CD14-positive monocyte (primary cell): ENCODE measurements at places on chromosomes 4 and X.

GRCh38 chr4:151691639-151692442, 69.0 kb downstream of the GATB start:
- no peak for DNase-seq

DNA sequence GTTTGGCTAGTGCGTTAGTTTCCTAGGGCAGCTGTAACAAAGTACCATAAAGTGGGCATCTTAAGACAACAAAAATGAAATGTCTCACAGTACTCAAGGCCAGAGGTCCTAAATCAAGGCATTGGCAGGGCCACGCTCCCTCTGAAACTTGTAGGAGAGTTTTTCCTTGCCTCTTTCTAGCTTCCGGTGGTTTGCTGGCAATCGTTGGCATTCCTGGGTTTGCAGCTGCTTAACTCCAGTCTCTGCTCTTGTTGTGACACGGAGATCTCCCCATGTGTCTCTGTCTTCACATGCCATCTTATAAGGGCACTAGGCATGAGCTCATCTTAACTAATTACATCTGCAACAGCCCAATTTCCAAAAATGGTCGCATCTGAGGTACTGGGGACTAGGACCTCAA, 362.0 kb upstream of the BOD1L1 start:
- DNase-seq = no peak

DNA sequence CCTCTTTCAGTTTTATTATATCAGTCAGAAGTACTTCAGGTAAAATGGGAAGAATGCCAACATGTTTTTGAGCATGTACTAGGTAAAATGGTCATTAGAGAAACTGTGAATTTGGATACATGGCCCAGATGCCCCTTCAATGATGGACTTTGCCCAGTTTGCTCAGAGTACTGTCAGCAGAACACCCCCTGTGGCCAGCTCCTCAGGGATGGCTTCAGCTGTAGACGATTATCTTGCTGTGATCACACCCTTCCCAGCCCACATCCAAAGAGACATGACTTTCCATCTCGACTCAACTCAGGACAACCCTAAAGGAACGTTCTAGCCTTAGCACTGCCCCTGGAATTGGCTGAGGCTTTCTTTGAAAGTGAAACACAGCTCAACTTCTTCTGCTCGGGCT, 439.1 kb downstream of the PACRGL start:
- no peak for DNase-seq

GRCh38 chrX:138925330-138925729, 213.8 kb upstream of the FGF13 start:
- DNase-seq = peak; percentile 70

- DNase-seq = peak; percentile 55
Measured at GRCh38 chr4:85707611-85708010, 232.7 kb downstream of the ARHGAP24 start.

GRCh38 chr4:182297659-182298058, 54.5 kb downstream of the TENM3 start:
- DNase-seq = no peak

DNA sequence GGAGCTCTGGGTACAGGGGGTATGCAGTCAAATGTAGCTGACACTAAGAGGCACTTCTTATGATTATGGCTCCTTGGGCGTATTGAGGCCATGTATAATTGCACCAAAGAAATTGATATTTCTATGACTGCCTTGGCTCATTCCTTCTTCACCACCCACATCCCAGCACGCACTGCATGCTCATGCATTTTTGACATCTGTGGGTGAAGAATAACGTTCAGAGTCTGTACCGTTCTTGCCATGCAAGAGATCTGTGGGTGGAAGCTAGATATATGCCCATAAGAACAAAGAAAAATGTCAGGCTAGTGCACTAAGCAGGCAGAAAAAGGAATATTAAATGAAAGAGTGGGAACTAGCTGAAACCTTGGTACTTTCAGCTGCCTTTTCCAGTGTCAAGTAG, 93.4 kb downstream of the EMCN start:
- no peak for DNase-seq

GRCh38 chr4:18973296-18973695, 951.7 kb upstream of the LCORL start:
- DNase-seq = no peak

DNA sequence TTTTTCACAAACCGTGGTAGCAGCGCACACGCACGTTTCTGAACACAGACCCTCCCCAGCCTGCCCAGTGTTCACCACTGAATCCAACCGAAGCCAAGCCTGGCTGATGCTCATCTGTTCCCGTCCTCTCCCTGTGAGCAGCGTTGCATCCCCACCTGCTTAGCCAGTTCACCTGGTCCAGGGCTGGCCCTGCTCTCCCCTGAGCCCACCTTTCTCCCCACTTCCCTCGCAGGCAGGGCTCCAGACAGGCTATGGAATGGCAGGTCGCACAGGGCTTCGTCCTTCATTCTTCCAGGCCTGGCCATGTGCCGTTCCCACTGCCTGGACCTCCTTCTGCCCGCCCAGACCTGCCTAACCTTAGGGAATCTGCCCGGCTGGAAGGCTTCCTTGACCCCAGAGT, 246.9 kb downstream of the EVC2 start:
- DNase-seq = no peak

- no peak for DNase-seq
Measured at GRCh38 chr4:157242871-157243270, 22.3 kb downstream of the GRIA2 start.

GRCh38 chr4:68465058-68465457, 17.8 kb downstream of the TMPRSS11E start:
- DNase-seq = no peak

- no peak for DNase-seq
Measured at GRCh38 chr4:61320154-61320553, 120.0 kb downstream of the ADGRL3 start.

DNA sequence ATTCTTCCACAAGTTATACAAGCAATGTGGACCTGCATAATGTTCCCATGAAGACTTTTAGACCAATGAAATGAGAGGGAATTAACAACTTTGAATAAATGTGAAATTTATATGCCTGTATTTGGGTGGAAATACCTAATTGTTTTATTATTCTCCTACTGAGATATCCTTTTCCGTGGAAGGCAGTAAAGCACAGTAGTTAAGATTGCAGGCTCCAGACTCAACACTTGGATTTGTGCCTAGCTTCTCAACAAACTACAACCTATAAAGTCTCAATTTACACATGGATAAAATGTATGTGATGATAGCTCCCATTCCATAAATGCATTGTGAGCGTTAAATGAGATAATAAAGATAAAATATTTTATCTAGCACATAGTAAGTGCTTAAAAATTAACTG, 857.8 kb downstream of the CENPC start:
- DNase-seq = no peak

DNA sequence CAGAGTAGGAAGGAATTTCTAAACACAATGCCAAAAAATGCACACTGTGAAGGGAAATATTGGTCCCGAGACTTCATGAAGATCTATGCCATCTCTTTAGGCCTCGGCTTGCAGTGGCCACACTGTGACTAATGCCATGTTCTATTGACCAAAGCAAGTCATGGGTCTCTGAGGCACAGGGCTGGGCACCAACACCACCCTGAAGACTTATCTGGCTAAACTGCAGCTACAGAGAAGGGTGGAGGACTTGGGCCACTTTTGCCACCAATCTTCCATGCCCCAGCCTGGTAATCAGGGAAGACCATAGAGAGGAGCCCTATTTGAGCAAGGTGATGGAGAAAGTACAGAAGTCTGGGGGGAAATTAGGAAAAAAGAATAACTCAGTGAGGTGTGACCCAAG, 42.1 kb downstream of the HMX1 start:
- DNase-seq = no peak

DNA sequence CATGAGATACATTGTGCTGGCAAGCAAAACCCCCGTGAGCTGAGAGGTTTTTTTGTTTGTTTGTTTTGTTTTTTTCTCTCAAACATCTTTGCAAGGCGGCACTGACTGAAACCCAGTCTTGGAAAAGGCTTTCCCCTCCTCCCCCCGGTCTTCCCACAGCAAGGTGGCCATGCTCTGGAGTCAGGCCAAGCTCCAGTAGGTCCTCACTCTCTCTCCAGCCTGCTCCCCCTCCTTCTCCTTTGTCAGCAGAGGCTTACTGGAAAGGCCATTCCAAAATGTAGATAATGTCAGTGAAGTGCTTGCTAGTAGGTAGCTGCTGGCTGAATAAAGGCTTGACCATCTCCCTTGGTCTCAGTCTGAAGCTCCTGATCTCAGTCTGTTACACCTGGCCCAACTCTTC, 32.6 kb downstream of the FRMPD3 start:
- DNase-seq = no peak

DNA sequence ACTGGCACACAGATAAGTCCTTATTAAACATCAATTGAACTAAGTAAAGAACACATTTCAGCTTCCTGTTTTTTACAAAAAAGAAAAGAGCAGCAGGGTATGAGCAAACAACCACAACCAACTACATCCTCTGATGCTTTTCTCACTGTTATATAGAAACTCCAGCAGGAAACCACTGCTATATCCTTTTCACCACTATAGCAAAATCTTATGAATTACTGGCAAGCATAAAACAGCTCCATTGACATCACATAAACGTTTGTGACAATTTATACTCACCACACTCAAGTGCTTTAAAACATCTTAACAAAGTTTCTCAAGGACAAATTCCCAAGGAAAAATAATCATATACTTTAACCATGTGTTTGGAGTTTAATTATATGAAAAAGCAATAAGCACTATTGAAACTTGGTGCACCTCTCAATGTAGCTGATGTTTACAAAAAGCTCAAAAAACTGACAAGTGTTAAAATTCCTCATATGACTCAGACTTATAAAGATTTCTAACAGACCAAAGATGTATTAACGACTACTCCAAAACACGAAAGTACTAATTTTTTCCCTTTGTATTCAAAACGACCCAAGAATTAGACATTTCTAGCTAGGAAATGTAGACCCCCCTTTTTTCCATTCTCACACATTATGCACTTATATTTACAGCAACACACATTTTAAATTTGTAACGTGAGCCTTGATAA, 12.9 kb downstream of the GPRIN3 start:
- peak; percentile 40 for DNase-seq

DNA sequence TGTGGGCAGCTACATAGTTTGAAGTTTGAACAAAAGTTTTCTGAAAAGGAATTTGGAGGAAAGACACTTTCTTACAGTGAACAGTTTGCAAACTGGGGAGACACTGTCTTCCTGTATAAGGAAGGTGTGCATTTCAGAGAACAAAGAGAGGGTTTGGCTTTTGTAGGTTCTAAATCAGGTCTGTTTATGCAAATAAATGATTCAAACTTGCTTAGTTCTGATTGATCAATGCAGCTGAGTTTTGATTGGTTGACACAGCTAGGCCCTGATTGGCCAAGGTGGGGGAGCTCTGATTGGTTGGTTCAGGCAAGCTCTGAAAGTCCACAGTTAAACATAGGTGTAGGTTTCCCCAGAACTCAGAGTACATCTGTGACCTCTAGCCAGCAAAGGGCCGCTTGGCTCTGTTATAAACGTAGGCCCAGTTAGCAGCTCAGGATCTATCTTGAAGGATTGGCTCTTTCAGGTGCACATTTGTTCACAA, 63.0 kb upstream of the ENPP6 start:
- no peak for DNase-seq

GRCh38 chrX:94545722-94546121, 871.7 kb downstream of the FAM133A start:
- no peak for DNase-seq
